ENCODE measurements at places on chromosomes 4 and X.

GRCh38 chrX:39613482-39613995 is 484.2 kb downstream of the BCOR start:
- DNase-seq, result peak; percentile 82

DNA sequence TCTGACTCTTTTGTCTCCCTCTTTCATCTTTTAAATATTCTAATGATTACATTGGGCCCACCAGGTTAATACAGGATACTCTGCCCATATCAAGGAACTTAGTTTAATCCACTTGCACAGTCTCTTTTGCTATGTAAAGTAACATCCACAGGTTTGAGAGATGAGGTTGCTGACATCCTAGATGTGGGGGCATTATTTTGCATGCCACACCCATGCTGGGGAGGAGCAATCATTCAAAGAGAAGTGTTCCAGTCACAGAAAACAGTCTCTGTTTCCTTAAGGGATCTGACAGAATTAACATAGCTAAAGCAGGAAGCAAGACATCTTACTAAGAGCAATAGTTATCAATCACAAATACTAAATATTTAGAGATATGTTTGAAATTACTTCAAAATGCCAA is 11.5 kb upstream of the TRAM1L1 start:
- DNase-seq, result no peak

- no peak for DNase-seq
Measured at GRCh38 chr4:160514126-160514525, 1411.2 kb downstream of the RAPGEF2 start.

- DNase-seq, result no peak
Measured at GRCh38 chr4:143633833-143634232, 66.6 kb downstream of the FREM3 start.

DNA sequence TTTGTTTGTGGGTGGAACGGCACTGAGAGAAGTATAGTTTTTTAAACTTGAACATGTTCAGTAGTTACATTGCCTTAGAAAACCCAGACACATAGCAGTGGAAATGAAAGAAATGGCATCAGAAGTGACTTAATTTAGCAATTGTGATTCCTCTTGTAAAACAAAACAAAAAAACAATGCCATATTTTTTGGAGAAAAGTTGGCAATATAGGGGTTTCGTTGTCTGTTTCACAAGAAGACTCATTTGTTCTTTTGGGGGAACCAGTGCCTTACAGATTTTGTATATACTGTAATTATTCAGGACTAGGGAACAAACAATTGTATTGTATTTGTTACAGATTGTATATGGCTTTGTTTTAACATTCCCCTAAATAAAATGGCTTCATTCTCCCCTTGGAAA is 390.7 kb downstream of the UNC5C start:
- no peak for DNase-seq

DNA sequence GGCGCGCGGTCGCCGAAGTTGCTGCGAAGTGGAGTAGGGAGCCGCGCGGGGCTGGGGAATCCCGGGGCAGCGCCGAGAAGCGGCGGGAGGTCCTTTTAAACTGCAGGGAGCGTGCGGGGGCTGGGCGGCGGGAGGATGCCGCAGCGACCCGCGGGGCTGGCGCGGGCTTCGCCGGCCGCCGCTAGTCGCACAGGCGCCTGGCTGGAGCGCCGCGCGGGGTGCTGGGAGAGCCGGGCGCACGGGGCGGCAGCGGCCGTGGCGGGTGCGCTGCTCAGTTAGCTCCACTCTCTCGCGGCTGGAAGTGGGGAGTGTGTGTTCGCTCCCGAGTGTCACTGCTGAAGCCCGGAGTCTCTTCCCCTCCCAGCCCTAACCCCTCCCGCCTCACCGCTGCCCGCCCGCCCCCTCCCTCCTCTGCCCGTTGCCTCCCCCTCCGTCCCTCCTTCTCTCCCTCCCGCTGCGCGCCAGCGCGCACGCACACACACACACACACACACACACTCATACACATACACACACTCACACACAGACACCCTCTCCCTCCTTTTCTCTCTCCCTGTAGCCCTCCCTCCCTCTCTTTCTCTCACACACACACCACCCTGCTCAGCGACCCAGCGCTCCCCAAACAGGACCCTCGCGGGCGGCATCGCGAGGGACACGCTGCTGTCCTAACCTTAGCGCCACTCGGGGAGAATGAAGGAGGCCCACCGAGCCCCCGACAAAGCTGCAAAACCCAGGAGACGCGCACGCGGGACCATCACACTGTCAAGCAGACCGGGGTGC is at the start of gene NDNF:
Gene NDNF (minus strand): TSS at position 312 of the 780 bp plus-strand sequence. CDS start 26,698 bp downstream, outside the sequence.
- peak; percentile 35 for DNase-seq
